ENCODE measurements at places on chromosomes 2 and 18.

DNA sequence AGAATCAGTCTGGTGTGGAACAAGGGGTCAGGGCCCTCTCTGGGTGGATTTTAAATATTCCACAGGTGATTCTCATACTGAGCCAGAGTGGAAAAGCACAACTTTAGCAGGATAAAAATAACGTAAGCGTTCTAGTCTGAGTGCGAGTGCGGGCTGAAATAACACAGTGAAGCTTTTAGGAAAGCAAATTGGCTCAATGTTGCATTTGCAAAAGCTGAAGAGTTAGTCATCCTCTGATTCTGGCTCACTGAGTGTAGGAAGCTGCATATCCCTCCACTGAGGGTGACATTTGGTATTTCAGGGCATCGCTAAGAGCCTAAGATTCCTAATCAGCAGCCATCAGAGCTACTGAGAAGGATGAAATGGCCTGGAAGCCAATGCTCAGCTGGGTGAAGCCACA is 134.7 kb downstream of the RIF1 start:
- DNase-seq = no peak

- DNase-seq = no peak
Measured at GRCh38 chr18:46167971-46168370, 63.8 kb downstream of the HAUS1 start.

DNA sequence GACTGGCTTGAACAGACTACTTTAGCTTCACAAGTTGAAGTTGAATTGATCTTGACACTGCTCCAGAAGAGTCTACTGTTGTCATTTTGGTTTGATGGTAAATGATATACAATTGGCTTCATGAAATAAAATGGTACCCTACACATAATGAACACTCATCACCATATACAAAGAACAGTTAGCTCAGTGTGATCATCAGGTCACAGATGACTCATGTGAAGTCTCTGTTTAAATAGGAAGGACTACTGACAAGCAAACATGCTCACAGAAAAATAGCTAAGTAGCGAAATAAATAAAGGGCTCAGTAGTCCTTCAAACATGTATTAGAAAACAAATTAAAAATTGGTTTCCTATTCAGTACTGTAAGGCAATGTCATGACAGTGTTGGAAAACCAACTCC is 96.2 kb downstream of the MEIS1 start:
- DNase-seq = no peak

GRCh38 chr2:236359426-236360045 is 95.3 kb upstream of the ASB18 start:
- DNase-seq = no peak

DNA sequence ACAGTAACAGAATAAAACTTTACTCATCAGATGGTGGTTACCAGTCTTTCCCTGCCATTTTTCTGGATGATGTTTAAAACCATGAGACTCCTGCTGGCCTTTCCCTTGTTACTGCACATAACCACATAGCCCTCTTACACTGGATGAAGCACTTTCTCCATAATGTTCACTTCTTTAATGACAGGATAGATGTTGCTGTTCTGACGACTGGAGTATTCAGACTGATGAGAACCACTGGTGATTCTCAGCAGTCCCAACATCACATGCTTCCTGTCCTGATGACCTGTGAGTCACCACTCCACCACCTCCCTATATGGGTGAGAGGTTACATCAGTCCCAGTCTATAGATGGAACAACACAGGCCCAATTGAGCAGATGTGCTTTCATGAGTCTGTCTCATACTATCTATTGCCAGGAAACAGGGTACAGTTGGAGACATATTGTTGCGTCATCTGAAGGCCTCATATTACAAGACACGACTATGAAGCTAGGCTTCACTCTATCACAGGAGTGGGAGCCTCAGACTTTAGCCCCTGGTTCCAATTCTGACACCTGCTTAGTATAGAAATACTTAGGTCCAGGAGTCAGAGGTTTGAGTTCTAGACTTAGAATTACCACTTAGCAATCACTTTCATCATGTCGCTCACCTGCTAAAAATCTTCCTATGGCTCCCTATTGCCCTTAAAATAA is 145.7 kb upstream of the KLF7 start:
- no peak for DNase-seq

- no peak for DNase-seq
Measured at GRCh38 chr2:62768615-62769014, 63.1 kb downstream of the EHBP1 start.

DNA sequence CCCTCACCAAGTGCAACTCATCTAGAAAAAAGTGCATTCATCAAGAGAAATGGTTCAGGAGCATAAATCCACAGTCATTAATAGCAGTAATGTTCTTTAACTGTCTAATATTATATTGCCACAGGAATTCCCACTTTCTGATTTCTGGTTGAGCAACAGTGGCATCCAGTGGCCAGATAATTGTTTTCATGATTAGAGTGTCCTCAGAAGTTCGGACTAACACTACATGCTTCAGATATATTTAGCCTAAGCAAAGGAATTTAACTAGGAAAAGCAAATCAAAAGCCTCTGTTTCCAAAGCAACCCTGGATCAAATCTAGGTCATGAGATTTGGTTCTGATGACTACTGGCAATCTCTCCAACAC is 9.8 kb upstream of the ERBB4 start:
- DNase-seq = no peak

DNA sequence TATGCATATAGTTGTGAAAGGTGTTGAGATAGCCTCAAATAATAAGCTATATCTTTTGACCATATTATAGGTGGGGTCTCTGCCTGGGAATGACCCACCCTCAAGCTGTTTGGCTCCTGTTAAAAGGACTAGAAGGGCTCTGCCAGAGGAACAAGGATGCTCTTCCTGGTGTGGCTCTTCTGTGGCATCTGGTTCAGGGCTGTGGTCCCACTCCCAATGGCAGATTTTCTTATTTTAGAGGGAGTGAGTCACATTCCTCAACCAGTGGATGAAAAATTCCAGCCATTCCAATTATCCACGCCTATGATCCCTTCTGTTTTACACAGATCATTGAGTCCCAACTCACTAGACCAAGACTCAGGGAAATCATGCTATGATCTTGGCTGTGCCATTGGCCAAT is 119.9 kb downstream of the PARD3B start:
- no peak for DNase-seq

DNA sequence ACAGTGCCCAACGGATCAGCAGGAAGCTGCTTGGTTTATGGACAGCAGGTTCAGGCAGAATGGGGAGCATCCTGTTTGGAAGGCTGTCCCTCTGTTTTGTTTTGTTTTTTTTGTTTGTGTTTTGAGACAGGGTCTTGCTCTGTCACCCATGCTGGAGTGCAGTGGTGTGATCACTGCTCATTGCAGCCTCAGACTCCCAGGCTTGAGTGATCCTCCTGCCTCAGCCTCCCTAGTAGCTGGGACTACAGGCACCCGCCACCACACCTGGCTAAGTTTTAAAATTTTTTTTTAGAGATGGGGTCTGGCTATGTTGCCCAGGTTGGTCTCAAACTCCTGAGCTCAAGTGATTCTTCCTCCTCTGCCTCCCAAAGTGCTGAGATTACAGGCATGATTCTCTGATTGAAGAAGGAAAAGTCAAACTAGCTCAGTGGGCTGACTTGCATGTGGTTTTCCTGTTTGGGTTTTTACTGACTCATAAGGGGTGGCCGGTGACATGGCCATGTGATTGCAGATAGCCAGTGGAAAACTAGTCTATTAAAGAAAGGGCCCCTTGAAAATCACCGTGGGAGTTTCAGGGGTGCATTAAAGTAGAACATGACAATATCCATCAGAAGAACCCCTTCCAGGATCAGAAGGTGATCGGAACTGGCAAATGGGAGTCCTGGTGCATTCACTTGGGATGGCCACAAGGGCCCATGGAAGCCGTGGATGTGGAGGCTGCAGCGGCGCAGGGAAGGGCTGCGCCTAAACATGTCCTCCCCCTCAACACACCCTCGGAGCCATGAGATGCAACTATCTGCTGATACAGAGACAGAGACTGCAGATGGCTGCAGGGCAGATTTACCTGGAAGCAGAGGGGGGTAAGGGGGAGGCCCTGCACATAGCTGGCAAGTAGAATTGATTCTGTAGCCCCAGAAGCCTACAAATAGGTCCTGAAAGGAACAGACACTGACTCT is 26.5 kb downstream of the AQP12B start:
- DNase-seq = no peak

GRCh38 chr2:7649461-7650228 is 732.4 kb downstream of the RNF144A start:
- DNase-seq = no peak

- no peak for DNase-seq
Measured at GRCh38 chr2:215728504-215729065, 284.8 kb downstream of the MREG start.

DNA sequence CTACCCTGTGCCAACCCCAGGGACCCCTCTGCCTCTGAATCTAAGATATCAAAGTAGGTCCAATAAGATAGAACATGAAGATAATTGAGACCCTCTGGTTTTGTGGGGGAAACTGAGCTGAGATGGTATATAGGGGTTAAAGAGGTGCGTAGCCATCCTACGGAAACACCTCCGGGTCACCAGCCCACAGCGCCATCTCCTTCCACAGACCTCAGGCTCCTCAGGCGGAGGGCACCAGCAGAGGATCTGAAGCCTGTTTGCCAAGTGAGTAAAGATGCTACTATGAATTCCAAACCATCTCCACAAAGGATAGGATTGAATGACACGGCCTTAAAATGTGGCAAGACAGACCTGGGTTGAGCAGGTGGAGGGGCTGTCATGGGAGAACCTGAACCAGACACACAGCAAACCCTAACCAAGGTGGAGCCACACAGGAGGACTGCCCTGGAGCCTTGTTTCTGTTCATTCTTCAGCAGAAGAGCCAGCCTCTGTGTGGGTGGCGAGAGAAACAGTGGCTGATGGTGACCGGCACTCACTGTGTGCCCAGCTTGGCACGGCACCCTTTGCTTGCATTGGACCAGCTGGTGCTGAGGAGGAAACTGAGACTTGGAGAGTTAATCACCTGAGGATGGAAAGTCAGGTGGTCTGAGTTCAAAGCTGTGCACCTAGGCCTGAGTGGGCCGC is 10.2 kb downstream of the GBX2 start:
- no peak for DNase-seq

DNA sequence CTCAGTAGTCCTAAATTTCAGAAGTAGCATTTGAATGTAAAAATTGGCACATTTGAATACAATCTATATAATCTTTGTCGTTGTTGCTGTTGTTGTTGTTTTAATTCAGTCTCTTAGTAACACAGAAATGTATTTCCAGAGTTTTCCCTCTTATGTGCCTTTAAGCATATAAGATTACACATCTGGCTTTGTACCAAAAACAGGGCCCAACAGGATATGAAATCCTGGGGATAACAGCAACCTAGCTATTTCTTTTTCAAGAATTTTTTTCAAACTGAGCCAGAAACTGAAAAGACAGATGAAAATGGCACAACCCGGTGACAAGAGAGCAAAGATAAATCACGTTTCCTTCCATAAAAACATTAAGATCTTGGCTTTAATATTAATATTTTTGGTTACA is 906.7 kb downstream of the NRXN1 start:
- DNase-seq = no peak

- DNase-seq = no peak
Measured at GRCh38 chr2:238655974-238656722, 191.7 kb upstream of the TWIST2 start.

DNA sequence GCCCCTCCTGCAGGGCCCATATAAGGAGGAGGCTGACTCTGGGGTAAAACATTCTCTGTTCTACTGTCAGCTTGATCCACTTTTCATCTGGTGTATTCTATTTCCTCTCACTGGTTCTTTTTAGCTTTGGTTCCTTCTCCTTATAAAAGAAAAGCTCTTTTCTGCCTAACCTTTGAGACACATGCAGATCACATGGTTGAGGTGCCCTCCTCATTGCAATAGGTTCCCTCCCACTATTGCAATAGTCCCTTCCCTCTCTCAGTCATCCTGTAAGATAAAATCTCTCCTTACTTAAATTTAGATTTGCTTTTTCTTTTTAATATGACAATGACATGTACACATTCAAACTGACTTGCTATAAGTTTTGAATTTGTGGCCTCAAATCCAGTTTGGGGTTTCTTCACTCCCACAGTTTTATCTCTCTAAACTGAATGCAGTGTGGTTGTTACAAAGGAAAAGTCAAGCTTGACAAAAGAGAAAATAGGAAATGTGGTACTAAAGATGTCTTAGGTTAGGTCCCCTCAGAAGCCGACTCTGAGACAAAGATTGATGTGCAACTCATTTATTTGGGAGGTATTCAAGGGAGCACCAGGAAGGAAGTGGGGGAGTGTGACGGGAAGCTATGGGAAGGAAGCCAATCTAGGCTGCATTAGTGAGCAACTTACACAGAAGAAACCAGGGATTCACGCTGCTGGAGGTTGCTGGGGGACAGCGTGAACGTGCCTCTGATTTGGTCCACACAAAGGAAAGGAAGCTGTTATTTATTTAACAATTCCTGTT is 127.6 kb upstream of the LINC00305 start:
- DNase-seq = no peak

GRCh38 chr2:35160871-35161270 is 1194.7 kb upstream of the CRIM1 start:
- no peak for DNase-seq

GRCh38 chr2:12331698-12332097 is 385.0 kb upstream of the TRIB2 start:
- DNase-seq = no peak

- no peak for DNase-seq
Measured at GRCh38 chr2:100317634-100318033, 4.7 kb downstream of the LONRF2 start.

GRCh38 chr2:235001237-235002133 is 49.7 kb downstream of the SH3BP4 start:
- DNase-seq = no peak

GRCh38 chr18:63619661-63620060 is 24.4 kb downstream of the SERPINB4 start:
- no peak for DNase-seq

GRCh38 chr18:459814-460593 is 40.5 kb downstream of the COLEC12 start:
- no peak for DNase-seq

- no peak for DNase-seq
Measured at GRCh38 chr2:44495035-44495434, 133.3 kb downstream of the CAMKMT start.

DNA sequence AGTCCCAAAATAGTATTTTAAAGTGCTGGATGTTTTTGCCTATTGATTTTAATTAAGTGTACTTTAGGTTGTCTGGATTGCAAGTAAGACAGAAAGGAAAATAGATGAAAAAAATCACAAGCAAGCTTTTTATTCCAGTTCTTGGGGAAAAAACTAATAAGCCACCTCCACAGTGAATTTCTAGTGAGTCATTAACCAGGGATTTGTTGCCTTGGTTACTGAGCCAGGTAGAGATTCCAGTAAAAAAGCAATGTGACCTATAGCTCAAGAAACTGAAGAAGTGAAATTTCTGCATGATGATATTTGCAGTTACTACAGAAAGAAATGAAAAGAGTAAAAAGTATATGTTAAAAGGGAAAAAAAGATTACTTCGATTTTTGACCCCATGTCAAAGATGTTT is 160.6 kb downstream of the METTL4 start:
- DNase-seq = no peak

DNA sequence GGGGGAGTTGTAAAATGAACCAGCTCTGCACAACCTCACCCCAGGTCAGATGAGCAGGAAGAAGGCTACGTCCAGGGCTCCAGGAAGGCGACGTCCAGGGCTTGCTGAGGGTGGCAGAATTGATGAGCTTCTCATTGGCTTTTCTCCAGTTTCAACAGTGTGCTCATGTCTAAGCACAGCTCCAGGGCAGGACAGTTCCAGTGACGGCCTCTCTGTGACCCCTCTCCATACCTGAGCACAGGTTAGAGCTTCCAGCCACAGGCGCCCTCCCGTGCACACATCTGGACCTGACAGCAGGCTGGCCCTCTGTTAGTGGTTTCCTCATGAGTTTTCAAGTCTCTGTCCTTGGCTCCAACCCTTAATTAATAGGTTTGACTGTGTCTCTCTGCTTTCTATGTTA is 327.6 kb downstream of the ZNF516 start:
- DNase-seq = no peak

- DNase-seq = no peak
Measured at GRCh38 chr2:36562973-36563532, 34.9 kb downstream of the FEZ2 start.
